ENCODE measurements at places on chromosomes 13 and 19.

- peak; percentile 32 for DNase-seq
Measured at GRCh38 chr13:51638216-51638871, 54.1 kb downstream of the WDFY2 start.

- DNase-seq = no peak
Measured at GRCh38 chr13:75621147-75621546, 15.0 kb upstream of the LMO7 start.

DNA sequence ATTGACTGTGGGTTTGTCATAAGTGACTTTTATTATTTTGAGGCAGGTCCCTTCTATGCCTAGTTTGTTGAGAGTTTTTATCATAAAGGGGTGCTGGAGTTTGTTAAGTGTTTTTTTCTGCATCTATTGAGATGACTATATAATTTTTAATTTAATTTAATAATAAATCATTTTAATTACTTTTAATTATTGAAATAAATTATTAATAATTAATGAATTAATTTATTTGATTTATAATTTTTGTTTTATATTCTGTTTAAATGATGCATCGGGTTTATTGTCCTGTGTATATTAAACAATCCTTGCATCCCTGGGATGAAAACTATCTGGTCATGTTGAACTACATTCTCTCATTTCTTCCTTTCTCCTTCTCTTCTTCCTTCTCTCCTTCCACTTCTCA is 1352.2 kb upstream of the PRR20A start:
- DNase-seq = no peak

GRCh38 chr13:111359930-111360329 is 39.5 kb downstream of the TEX29 start:
- DNase-seq = no peak

- no peak for DNase-seq
Measured at GRCh38 chr13:47039106-47039505, 142.3 kb upstream of the HTR2A start.

DNA sequence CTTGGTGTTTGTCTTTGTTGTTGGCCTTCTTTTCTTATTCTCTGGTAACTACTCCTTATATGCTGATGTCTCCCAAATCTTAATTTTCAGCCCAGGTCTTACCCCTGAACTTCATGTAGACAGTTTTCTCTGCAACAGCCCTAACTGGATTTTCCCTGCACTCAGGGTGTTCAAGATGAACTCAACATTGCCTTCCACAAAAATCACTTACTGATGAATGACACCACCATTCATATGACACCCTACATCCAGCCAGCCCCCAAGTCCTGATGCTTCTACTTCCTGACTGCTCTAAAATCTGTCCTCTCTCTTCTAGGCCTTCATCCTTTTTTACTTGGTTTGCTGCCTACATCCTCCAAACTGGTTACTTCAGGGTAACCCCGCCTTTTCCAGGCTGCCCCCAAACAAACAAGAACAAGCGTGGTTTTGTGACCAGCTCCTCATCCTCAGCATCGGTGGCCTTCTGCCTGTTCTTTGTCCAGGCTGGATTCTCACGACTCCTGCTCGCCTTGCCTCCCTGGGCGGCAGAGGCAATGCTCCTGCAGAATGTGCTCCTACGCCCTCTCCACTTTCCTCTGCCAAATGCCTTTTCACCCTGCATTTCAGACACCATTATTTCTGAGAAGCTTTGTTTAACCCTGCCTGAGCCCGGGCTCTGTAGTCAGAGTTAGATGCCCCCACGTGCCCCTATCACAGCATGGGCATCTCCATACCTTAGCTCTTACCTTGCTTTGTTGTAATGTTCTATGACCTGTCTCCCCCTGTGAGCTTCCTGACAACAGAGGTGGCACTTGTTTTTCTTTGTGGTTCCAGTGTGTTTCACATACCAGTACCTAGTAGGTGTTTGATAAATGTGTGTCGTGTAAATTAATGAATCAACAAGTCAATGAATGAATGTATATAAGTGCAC is 61.8 kb downstream of the WDFY2 start:
- DNase-seq = no peak

Data from globus pallidus (tissue), 1 donor.